ENCODE measurements at places on chromosomes 4 and X. TPM values are rescaled to one million over a fixed set of nuclear protein-coding genes. Genes with fewer than 3 reads are reported as not detected.

The NPNT gene
- 48.6 TPM for total RNA-seq

The RAB9B gene
- total RNA-seq, result 2.3 TPM

The DKK2 gene
- 18.4 TPM for total RNA-seq

- no peak overlapping the region for H3K27ac ChIP-seq
- DNase-seq, result no peak
- H3K27me3 ChIP-seq, result no peaks in the 10 kb centered on the region
- no peaks in the 10 kb centered on the region for H3K4me1 ChIP-seq
Measured at GRCh38 chrX:39514801-39515200, 583.0 kb downstream of the BCOR start.

The ANAPC10 gene
- 15.7 TPM for total RNA-seq

DNA sequence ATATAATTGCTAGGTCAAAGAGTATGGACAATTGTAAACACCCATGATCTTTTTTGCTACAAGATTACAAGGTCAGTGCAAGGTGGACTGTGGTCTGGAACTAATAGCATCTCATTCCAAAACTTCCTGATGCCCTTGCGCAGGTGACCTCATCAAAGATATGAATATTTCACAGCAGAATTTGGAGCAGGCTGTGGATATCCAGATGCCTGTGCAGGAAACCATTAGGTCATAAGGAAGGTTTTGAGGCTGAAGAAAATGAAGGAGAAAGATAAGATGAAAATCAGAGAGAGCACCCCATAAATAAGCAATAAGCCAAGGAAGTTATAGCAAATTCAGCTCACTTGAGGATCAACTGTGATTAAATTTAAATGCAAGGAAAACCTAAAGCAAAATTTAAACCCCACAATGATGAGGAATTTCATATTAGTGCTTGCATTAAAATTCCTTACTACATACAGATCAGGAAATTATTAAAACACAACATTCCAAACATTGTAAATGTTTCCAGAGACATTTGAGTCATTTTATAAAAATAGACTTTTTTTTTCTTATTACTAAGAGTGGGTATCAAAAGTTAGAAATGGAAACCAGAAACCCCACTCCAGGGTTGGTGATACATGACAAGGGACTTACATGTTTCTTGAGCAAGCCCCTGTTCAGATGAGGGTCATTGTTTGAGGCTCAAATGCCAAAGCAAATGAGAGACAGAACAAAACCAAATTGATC is 100.7 kb upstream of the FAM9C start:
- H3K4me1 ChIP-seq, result no peaks in the 10 kb centered on the region
- DNase-seq, result no peak
- no peaks in the 10 kb centered on the region for H3K27me3 ChIP-seq
- no peak overlapping the region for H3K27ac ChIP-seq
- H3K4me3 ChIP-seq, result no peak overlapping the region

The RRH gene
- 0.22 TPM for total RNA-seq

The FGF16 gene
- not detected for total RNA-seq

DNA sequence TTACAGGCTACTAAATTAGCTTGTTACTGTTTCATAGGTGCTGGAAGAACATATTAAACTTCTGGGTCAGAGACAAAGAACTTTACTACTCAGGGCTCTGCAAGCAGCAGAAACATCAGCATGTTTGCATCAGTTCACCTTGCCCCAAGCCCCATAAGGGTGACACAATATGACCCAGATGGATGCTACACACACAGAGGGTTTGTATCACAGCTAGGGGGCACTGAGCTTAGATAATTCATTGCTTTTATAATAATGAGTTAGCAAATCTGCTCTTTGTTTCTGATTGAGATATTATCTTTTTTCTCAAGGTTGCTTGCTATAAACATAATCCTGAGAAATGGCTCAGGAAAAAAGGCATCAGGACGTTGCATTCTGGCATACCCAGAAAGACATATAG is 4.8 kb upstream of the SYNPO2 start:
- no peaks in the 10 kb centered on the region for H3K4me1 ChIP-seq
- no peaks in the 10 kb centered on the region for H3K36me3 ChIP-seq
- no peaks in the 10 kb centered on the region for H3K27me3 ChIP-seq

- H3K27me3 ChIP-seq, result no peaks in the 10 kb centered on the region
- no peak for DNase-seq
- no peaks in the 10 kb centered on the region for H3K36me3 ChIP-seq
- no peak overlapping the region for H3K4me3 ChIP-seq
Measured at GRCh38 chr4:120857312-120857711, 65.2 kb downstream of the PRDM5 start.

- DNase-seq, result no peak
- H3K4me1 ChIP-seq, result peaks cover 9% of the 10 kb centered on the region
- no peak overlapping the region for H3K27ac ChIP-seq
- no peaks in the 10 kb centered on the region for H3K36me3 ChIP-seq
- H3K4me3 ChIP-seq, result no peak overlapping the region
Measured at GRCh38 chr4:8324640-8325239, 55.2 kb downstream of the HTRA3 start.

DNA sequence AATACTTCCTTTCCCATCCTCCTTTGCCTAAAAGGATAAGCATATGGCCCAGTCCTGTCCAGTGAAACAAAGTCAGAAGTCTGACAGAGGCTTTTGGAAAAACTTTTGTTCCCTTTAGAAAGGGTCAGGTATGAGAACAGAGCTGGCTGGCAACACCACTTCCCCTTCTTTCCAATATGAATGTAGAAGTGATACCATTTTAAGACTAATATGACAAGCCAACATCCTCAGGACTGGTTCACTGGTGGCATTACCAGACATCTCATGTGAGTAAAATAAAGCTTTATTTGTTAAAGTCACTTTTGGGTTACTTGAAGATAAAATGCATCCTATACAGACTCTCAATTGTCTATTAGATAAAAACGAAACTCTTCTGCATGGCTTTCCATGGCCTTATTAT is 83.6 kb upstream of the PTCHD1 start:
- H3K4me1 ChIP-seq, result no peaks in the 10 kb centered on the region
- no peak overlapping the region for H3K27ac ChIP-seq
- DNase-seq, result no peak
- no peaks in the 10 kb centered on the region for H3K36me3 ChIP-seq

DNA sequence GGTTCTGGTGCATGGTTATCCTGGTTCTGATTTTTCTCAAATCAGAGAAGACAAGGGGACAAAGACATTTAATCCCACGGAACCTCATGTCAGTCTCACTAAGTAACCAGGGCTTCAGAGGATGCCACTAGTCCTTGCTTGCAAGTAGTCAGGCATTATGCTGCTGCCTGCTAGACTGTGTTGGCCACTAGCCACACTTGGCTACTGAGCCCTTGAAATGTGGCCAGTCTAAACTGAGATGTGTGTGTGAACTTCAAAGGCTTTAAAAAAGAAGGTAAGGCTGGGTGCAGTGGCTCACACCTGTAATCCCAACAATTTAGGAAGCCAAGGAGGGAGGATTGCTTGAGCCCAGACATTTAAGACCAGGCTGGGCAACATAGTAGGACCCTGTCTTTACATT is 48.6 kb upstream of the IGFBP7 start:
- H3K36me3 ChIP-seq, result no peaks in the 10 kb centered on the region
- DNase-seq, result no peak
- H3K27ac ChIP-seq, result no peak overlapping the region
- H3K4me3 ChIP-seq, result no peak overlapping the region
- no peaks in the 10 kb centered on the region for H3K27me3 ChIP-seq

- no peak overlapping the region for H3K4me3 ChIP-seq
- H3K27ac ChIP-seq, result no peak overlapping the region
- no peaks in the 10 kb centered on the region for H3K27me3 ChIP-seq
- DNase-seq, result no peak
- peaks cover 3% of the 10 kb centered on the region for H3K4me1 ChIP-seq
- H3K36me3 ChIP-seq, result no peaks in the 10 kb centered on the region
Measured at GRCh38 chr4:76998251-76998901, 48.8 kb downstream of the SEPTIN11 start.

DNA sequence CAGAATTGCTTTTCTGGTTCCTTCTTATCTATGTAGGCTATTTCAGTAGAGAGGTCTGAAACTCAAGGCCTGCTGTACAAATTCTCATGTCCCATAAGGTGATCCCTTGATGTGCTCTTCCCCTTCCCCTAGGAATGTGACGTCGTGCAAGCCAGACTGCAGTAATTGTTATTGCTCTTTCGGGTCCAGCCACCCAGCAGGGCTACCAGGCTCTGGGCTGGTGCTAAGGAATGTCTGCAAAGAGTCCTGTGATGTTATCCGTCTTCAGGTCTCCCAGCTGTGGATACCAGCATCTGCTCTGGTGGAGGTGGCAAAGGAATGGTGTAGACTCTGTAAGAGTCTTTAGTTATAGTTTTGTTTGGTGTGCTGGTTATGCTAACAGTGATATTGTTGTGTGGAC is 378.7 kb downstream of the C4orf33 start:
- H3K4me3 ChIP-seq, result no peak overlapping the region
- H3K27ac ChIP-seq, result no peak overlapping the region
- H3K4me1 ChIP-seq, result no peaks in the 10 kb centered on the region

The MEPE gene
- total RNA-seq, result not detected

The VCX3A gene
- not detected for total RNA-seq

The ARMCX1 gene
- total RNA-seq, result 34.3 TPM

DNA sequence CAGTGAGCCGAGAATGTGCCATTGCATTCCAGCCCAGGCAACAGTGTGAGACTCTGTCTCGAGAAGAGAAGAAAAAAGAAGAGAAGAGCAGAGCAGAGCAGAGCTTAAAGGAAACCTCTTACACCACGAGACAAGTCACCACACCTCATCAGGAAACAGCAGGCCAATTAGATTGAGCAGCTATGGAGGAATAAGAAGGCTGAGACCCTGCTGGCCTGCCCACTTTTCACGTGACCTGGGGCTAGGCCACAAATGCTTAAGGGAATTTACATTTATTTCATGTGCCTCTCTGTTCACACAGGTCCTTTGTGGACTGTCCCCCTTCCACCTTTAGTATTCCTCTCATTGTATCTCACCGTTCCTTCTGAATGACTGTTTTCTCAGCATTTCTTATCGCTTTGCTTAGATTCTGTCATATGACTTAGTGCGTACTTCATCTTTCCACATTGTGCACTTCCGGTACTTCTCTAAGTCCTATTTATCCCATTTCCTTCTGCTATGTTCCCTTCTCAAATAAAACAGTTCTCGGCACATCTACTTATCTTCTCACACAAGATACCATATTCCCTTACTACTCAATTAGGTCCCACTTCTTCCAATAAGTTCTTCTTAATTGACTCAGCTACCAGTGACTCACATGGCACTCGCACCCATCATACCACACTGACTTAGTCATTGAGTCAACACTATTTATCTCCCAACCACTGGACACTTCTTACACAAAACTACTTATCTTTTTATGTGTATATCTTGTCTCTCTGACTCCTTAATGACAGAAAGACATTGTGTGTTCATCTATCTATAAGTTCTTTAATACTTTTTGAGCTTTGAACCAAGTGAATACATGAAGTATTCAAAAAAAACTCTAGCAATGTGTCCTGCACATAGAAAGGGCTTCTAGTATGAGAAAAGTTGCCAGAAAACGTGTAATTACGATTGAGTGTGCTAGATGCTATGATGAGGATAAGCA is 11.0 kb downstream of the CUL4B start:
- H3K4me3 ChIP-seq, result no peak overlapping the region
- no peaks in the 10 kb centered on the region for H3K27me3 ChIP-seq
- H3K27ac ChIP-seq, result no peak overlapping the region
- H3K4me1 ChIP-seq, result no peaks in the 10 kb centered on the region

DNA sequence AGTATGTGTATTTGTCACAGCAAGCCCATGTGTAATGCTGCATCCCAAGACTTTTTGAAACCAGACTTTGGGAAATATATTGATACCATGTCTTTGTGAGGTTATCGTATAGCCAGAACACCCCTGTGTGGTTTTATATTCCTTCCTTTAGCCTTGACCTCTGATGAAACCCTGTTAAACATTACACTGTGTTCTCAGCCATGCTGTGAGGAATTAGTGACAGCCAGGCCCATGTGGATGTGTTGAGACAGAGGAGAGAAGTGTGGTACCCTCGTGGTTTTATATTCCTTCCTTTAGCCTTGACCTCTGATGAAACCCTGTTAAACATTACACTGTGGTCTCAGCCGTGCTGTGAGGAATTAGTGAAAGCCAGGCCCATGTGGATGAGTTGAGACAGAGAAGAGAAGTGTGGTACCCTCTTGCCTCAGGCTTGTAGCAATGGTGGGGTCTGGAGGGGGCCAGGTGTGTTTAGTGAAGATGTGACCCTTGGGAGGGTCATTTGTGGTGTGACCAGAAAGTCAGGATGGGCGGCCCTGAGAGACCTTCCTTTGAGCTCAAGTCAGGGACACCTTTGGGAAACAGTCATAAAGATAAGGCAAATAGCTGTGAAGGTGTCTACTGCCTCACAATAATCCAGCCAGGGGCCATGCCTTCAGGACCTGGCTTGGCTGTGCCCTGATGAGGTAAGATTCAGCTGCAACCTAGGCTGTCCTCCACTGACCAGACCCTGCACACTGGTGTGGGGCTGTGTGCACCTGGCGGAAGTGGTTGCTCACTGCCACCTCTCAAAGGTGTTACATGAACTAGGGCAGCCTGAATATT is 110.0 kb downstream of the IRF2 start:
- H3K36me3 ChIP-seq, result no peaks in the 10 kb centered on the region
- H3K4me1 ChIP-seq, result no peaks in the 10 kb centered on the region
- no peak for DNase-seq

DNA sequence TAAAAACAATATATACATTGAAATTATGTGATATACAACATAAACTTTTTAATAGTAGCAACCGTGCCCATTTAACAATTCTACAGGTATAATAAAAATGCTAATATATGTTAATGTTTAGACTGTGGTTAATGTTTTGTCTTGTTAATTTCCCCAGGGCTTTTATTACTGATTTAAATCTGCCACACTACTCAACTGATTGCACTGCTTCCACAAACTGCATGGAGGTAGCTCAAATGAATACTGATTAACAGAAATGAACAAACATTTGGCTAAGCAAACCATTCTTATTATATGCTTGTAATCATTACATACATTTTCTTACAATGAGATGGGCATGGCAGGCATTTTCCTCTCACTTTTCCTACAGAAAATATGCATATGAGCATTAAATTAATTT is 275.9 kb downstream of the GPC3 start:
- DNase-seq, result no peak
- H3K27ac ChIP-seq, result no peak overlapping the region
- no peaks in the 10 kb centered on the region for H3K27me3 ChIP-seq
- no peaks in the 10 kb centered on the region for H3K36me3 ChIP-seq
- no peaks in the 10 kb centered on the region for H3K4me1 ChIP-seq

The SLC25A14 gene
- 6.5 TPM for total RNA-seq

Data from tibial nerve (tissue), 4 donors.